Stimulated activated CD8-positive, alpha-beta memory T cell treated with anti-CD3 and anti-CD28 coated beads, Interleukin-7, amount 100 ng/mL, for 1 hour (primary cell): ENCODE measurements at places on chromosomes 5 and 9.

DNA sequence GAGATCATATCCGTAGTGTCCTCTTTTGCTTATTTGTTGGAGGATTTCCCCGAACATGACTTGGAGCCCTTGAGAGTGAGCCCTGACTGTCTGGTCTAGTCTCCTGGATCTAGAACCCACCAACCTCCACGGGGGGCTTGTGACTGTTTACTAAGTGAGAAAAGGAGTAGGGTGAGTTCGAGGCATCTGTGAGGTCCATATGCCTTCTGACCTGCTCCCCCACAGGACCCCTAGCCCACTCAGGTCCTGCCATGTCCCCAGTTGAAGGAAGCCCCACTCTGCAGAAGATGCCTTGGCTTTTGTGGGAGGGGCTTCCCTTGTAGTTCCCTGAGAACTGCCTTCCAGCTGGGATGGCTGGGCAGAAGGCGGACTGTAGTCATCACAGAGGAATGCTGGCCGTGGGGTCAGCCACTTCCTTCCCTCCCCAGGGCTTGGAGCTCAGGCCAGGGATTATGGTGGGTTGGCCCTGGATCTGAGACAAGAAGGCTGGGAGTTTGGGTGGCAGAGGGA is 7.0 kb upstream of the IRF1 start:
- DNase-seq = no peak

DNA sequence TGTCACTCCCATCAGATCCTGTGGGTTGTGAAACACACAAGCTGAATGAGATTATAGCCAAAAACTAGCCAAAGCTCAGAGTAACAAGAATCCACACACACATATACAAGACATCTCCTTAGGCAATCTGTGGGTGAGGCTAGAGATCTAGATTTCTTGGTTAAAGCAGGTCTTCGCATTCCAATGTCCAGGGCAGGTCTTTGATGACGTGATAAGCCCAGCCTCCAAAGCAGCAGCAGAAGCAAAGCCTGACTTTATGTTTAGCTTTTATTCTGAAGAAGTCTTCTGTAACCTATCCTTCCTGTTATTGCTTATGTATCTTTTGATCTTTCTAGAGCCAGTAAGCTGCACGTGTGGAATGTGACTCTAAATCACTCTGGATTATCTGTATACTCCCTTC is 199.1 kb upstream of the SLC30A5 start:
- DNase-seq = no peak

- peak; percentile 76 for DNase-seq
Measured at GRCh38 chr5:150217873-150218692, 28.2 kb downstream of the SLC6A7 start.

GRCh38 chr9:114172981-114173833 is 17.9 kb downstream of the COL27A1 start:
- DNase-seq = no peak

GRCh38 chr5:14191325-14191724 is 48.2 kb downstream of the TRIO start:
- DNase-seq = no peak

- no peak for DNase-seq
Measured at GRCh38 chr9:122360891-122361290, 9.9 kb upstream of the PTGS1 start.

- no peak for DNase-seq
Measured at GRCh38 chr5:81336556-81336955, 35.2 kb downstream of the ZCCHC9 start.

DNA sequence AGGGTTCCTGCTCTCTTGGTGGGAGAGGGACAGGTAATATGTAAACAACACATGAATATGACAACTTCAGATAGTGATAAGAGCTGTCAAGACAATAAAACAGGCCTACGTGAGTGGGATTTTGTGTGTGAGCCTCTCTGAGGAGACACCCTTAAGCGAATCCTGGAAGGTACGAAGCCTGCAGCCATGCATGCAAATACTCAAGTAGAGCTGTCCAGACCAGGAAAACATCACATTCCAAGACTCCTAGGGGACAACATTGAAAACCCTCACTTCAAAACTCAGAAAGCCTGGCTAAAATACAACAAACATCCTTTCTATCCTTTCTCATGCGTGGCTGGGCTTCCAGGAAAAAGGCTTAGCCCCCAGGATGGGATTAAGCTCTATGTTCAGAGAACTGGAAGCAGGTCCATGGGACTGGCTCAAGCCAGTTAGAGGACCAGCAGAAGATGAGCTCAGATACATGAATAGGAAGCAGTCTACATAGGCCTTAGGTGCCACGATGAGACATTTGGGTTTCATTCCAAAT is 124.8 kb upstream of the IQGAP2 start:
- no peak for DNase-seq

DNA sequence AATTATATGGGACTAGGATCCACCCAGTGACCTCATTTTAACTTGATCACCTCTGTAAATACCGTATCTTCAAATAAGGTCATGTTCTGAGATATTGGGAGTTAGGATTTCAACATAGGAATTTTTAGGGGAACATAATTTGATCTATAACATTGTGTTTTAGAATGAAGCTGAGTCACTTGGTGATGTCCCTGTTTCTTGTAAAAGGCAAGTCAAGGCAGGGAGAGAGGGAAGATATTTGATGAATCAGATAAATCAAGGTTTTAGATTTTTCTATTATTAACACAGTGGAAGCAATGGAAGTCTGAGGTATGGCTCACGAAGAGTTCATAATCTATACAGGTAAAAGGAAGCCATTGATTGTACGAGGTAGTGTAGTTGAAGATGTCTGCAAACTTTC is 11.8 kb upstream of the GPR151 start:
- no peak for DNase-seq

DNA sequence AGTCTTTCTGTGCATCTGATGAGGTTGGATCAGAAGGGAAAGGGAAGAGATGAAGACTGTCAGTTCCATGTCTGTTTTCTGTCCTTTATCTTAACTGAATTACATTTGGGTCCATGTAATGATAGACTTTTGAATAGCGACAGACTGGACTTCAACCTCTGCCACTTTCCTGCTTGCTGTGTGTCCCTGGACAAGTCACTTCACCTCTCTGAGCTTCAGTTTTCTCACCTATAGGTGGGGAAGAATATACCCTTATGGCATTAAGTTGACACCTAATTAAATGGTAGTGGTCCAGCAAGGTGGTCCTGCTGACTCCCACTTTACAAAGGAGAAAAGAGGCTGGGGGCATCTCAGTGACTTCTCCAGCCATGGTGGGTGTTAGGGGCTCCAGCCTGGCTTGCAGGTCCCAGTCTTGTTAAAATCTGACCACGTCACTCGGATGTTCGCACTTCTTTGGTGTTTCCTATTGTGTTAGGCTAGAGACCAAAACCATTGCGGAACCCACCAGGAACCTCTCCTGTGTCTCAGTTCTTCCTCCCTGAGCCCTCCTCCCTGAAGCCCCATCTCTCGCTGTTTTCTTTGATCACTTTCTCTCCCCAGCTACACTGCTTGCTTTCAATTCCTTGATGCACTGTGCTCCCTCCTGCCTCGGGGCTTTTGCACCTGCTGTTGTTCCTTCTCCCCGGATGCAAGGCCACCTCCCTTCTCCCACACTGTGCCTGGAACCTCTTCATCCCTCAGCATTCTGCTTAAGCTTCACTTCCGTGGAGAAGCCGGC is 256.5 kb downstream of the NSG2 start:
- DNase-seq = no peak

GRCh38 chr9:27528076-27528885 is 1.3 kb downstream of the MOB3B start:
- DNase-seq = no peak

GRCh38 chr5:38554403-38554802 is 2.0 kb downstream of the LIFR start:
- no peak for DNase-seq

GRCh38 chr5:14305045-14305444 is 161.9 kb downstream of the TRIO start:
- no peak for DNase-seq

DNA sequence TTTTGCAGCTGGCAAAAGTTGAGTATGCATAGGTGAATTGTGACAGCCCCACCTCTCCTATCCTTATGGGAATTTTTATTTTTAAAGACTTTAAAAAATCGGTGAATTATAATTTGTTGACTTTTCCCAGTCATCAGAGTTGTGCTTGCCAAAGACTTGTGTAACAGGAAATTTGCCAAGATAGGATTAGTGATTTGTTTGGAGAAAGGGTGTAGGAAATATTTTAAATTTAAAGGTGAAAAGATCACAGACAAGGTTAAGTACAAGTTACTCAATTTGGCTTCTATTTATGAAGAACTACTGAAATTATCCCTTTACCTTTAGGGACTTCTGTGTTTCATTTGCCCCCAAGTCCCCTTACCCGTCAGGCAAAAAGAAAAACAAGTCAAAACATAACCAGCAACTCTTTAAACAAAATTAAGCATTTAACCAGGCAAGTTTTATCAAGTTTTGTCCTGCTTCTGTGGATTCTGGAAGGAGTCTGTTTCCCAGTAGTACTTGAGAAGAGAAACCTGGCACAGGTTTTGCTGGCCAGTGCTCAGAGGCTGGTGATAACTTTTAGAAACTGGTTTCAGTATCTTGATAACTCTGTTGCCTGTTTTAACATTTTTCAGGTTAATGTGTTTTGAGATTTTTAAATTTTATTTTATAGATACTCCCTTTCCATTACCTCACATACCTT is 285.4 kb downstream of the MAST4 start:
- DNase-seq = no peak

DNA sequence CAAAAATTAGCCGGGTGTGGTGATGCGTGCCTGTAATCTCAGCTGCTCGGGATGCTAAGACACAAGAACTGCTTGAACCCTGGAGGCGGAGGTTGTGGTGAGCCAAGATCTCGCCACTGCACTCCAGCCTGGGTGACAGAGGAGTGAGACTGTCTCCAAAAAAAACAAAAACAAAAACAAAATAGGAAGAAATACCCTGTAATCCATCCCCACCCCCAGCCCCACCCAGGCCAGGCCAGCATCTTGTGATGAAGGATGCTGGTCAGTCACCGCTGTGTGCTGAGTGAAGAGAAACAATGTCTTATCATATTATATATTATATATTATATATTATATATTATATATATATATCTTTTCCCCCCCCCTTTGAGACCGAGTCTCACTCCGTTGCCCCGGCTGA is 15.4 kb upstream of the CCIN start:
- DNase-seq = no peak

DNA sequence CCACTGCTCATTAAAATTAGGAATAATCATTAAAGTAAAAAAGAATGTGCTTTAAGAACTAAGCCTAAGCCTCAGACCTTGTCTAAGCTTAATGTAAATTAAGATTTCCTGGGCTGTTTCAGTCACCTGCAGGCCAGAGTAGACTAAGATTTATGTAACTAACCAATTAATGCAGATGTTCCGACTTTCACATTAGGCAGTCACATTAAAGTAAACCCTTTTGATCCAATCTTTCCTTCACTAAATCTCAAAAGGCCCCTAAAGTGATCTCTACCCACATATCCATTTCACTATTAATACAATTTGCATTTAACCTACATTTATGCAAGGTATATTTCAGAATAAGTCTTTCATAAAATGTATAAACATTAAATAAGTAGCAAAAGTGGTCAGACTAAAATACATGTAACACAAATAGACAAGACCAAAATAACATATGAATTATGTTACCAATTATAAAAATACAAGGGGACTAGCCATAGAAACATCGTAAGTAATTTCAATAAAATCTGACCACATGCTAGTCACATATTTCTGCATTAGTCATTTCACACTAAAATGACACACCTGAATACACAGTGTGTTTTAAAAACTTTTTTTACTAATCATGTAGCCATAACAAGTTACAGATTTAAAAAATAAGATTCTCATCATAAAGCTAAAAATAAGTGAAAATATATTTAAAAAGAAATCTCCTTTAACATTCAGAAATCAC is 7.7 kb downstream of the NR3C1 start:
- DNase-seq = no peak

DNA sequence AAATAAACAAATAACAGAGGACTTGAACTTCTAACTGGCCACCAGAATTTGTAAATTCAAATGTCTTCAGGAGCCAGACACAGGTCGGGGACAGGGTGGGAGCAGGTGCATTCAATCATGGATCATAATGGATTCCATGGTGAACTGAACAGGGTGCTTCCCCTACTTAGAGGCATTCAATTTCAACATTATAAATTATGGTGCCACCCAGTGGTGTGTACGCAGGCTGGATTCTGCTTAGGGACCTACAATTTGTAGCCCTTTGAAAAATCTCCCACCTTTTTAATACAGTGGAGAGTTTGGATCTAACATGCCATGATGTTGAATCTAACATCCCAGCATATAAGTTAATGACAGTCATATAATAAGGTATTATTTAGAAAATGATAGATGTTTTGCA is 22.3 kb downstream of the KLF9 start:
- no peak for DNase-seq

GRCh38 chr5:126103868-126104267 is 319.3 kb upstream of the GRAMD2B start:
- DNase-seq = no peak

- no peak for DNase-seq
Measured at GRCh38 chr9:6667633-6668280, 22.2 kb upstream of the GLDC start.

GRCh38 chr9:92707530-92707929 is 37.6 kb upstream of the IPPK start:
- DNase-seq = no peak

- no peak for DNase-seq
Measured at GRCh38 chr5:124668353-124669299, 77.8 kb downstream of the ZNF608 start.

GRCh38 chr9:121895818-121896544 is 197.1 kb downstream of the TTLL11 start:
- no peak for DNase-seq

GRCh38 chr9:123382653-123383511 is 26.9 kb downstream of the CRB2 start:
- no peak for DNase-seq

DNA sequence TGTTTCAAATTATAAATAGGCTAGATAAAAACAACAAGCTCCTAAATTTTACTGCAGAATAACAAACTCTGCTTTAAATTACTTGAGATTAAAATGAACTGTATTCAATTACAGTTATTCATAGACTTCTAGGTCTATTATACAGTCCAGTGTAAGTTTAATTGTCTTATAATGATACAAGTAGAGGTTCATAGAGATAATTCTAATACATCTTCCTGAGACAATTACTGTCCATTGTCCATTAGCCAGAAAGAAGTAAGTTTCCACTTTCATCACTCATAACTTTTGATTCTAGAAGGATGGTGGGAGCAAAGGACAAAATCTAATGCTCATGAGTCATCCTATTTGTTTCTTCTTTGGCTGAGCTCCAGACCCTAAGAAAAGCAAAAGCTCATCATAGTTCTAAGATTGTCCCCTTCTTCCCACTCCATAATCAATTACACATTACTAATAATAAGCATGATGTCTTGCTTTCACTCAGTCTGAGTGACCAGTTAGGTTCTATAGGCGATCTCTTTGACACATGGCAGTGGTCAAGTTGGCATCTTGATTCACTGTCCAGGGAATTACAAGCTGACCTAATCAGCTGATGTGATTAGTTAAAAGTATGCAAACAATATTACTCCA is 502.5 kb upstream of the IZUMO3 start:
- no peak for DNase-seq

DNA sequence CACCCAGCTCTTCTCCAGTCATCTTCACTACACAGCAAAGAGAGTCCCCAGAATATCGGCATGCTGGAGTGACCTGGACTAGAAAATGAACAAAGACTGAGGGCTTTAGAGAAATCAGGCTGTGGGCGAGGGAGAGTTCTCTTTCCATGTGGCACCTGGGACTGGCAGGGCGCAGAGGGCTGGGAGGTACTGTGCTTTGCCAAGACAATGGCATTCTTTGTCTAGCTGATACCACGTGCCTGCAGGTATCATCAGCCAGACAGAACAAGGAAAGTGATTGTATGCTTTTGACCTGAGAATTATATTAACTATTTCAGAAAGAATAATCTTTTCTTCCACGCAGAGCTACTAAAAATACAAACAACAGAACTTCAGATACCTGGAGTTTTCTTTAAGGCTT is 30.5 kb downstream of the DDX31 start:
- DNase-seq = no peak
